ENCODE measurements at places on chromosomes 1 and 21.

DNA sequence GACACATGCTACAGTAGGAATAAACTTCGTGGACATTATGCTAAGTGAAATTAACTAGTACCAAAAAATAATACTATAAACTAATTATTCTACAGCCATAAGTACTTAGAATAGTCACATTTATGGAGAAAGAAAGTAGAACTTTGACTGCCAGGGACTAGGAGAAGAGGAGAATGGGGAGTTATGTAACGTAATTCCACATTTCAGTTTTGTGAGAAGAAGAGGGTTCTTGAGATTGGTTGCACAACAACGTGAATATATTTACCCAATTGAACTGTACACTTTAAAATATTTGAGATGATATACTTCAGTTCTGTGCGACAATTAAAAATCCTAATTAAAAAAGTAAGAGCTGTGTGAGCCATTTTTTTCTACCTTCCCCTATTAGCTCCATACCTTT, 1412.9 kb downstream of the PLA2G4A start:
- DNase-seq = no peak

- no peak for DNase-seq
Measured at GRCh38 chr1:235588916-235589515, 60.6 kb downstream of the GNG4 start.

GRCh38 chr1:157562515-157562914, 10.2 kb upstream of the FCRL5 start:
- DNase-seq = no peak

GRCh38 chr21:28160378-28160777, 832.3 kb downstream of the LTN1 start:
- no peak for DNase-seq
